ENCODE measurements at places on chromosomes 11 and 22.

GRCh38 chr11:122105044-122105758 lies 10.8 kb downstream of the BLID start:
- DNase-seq, result no peak

DNA sequence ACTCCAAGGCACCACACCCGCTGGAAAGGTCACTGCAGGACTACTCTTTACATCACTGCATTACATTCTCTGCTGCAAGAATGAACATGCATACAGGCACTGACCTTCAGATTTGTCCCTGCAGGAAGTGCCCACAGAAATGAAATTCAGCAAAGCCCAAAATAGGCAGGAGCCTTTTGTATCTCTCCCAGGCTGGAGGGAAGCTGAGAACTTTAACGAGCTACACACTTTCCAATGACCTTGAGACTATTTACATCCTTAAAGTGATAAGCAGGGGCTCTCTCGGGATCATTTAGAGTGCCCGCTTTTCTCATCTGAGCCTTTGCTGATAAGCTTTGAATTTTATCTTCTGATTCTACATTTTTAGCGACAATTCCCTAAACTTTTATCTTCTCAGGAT lies 12.5 kb downstream of the FEZ1 start:
- no peak for DNase-seq

DNA sequence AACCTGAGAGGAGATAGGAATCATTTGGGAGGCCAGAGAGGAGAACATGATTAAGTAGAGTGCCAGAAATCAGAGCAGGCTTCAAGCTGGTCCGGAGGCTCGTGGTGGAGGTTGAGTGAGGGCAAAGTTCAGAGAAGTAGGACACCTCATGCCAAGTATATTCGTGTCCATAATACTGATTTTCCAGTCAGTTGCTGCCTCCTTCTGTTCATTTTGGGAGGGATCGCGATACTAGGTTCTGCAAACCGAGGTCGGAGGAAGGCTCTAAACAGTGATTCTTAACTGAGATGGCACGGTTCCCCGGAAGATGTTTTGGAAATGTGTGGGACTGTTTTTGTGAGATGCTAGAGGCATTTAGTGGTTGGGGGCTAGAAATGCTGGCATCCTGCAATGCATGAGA lies 13.6 kb upstream of the CD3E start:
- DNase-seq, result no peak

- DNase-seq, result no peak
Observed at GRCh38 chr11:120112174-120112796, 25.6 kb downstream of the TRIM29 start.

DNA sequence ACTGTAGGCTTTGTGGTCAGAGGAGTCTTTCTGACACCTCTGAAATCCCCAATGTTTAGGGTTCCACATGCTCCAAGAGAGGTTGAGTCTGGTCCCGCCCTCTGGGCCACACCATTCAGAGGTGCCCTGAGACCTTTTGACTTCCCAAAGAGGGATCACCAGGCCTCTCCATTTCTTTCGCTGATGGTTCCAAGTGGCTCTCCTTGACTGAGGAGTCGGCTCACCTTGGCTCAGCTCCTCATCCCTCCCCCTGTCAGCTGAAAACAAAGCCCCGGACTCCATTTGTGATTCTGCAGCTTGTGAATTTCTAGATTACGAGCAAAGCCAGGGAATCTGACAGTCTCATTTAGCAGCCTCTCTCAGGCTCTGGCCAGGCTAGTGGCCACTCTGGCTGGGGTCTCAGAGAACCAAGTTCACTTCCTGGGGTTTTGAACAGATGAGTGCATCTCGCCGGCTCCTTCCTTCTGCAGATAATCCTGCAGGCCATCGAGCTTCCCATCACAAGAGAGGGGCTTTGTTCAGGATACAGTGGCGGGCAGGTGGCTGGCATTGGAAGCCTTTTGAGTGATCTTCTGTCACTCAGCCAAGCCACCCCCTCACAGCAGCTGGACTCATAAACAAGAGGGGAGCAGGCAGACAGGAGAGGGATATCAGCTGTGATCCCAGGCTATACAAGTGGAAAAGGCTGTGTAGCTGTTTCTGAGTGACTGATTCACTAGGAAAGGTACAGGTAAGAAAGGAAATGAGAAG lies 102.9 kb downstream of the TRIM29 start:
- DNase-seq, result no peak
